ENCODE measurements at places on chromosomes 1 and 21.

DNA sequence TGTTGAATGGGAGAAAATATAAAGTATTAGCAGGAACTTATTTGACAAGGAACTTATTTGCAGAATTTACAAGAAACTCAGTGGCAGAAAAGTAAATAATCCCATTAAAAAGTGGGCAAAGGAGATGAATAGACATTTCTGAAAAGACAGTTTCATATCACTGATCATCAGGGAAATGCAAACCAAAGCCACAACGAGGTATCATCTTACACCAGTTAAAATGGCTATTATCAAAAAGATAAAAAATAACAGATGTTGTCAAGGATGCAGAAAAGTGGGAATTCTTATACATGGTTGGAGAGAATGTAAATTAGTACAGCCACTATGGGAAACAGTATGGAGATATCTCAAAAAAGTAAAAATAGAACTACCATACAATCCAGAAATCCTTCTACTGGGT is 61.0 kb downstream of the SYT14 start:
- no peak for DNase-seq

DNA sequence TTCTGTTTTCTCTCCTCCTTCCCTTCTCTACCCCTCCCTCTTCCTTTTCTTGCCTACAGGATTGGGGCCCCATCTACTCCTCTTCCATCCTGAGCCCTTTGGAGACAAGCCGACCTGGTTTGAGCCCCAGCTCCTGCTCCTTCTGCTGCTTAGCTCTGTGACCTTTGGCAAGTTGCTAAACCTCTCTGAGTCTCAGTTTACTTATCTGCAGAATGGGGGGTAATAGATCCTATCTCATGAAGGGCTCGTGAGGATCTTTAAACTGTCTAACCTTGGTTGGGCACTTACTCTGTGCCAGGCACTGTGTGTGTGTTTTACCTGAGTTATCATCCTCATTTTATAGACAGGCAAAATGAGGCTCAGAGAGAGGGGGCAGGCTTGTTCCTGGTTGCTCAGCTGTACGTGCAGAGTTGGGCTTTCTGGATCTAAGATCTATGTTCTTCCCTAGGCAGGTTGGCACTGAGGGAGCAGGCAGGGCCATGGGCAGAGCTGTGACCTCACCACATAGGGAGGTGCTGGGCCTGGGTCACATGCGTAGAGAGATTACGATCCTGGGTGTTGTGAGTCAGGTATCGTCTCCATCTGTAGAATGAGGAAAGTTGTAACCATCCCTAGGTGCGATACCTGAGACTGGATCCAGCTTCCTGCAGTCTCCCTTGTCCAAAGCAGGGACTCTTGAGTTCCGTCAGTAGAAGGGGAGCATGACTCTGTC is 58.5 kb downstream of the FOXO6 start:
- no peak for DNase-seq

- peak; percentile 94 for DNase-seq
These were observed 73.3 kb downstream of the MRPL37 start for GRCh38 chr1:54273092-54273794.

DNA sequence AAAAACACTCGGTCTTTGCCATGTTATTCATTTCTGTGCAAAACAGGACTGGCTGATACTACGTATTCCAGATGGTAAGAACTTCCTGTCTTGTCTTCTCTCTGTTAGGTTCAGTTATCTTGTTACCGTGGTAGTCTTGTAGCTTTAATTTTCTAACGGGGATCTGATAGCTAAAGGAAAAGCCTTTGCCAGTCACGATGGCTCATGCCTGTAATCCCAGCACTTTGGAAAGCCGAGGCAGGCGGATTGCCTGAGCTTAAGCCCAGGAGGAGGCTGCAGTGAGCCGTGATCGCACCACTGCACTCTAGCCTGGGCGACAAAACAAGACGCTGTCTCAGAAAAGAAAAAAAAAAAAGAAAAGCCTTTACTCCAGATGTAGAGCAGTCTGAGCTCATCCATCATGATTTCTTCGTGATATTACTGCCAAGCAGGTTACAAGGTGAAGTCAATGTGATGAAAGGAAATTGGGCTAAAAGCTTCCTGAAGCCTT is 11.1 kb upstream of the MSTO1 start:
- DNase-seq: peak; percentile 6

DNA sequence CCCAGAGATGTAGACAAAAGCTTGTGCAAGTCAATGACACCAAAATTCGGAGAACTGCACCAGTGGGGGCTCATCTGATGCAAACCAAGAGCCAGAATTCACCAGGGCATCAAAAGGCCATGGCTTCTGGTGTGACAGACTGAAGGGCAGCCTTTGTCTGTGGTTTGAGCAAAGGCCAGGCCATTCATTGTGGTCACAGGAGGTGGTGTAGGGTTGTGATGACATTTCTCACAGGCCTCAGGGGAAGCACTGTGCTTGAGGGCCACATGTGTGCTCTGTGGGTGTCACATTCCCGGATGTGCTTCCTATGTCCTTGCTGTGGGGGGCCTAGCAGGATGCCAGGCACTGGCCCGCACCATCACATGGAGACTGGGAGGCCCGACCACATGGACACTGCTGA is 22.5 kb upstream of the KCNE1 start:
- DNase-seq: no peak

DNA sequence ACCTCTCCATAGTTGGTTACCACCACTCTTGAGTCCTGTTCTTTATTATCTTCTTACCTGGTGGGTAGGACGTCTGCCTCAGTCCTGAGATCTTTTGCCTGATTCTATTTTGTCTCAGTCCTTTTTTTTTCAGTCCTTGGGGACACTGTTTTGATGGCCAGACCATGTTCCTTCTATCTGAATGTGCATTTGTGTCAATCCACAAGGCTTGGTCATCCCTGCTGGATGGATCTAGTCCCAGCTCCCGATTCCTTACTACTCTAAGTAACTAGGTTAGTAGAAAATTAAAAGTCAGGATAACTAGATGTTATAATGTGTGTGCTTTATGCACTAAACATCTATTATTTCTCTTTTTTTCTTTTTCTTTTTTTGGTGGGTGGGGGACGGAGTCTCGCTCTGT is 28.1 kb upstream of the AK4 start:
- DNase-seq: no peak

DNA sequence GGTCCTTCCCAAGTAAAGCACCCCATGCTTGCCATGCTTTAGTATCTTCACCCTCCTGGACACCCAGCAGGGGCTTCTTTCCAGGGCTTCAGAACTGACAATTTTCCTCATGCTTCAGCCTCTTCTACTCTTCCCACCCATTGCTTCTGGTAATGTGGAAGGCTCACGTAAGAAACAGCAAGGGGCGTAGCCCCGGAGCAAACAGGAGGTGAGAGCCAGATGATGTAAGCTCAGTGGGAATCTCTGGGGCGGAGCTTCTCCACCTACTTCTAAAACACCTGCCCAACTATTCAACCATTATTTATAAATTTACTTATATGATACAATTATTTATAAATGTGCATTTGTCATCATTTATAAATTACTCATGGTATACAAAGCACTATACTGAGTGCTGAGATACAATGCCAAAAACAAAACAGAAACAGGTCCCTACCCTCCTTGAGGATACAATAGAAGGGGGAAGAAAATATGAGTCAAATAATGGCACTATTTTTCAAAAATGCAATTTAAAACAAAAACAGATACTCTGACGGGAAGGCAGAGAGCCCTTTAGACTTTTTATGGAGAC is 140.1 kb upstream of the CAMK1G start:
- no peak for DNase-seq

- no peak for DNase-seq
These were observed 640.2 kb upstream of the CXADR start for GRCh38 chr21:16872616-16873015.

DNA sequence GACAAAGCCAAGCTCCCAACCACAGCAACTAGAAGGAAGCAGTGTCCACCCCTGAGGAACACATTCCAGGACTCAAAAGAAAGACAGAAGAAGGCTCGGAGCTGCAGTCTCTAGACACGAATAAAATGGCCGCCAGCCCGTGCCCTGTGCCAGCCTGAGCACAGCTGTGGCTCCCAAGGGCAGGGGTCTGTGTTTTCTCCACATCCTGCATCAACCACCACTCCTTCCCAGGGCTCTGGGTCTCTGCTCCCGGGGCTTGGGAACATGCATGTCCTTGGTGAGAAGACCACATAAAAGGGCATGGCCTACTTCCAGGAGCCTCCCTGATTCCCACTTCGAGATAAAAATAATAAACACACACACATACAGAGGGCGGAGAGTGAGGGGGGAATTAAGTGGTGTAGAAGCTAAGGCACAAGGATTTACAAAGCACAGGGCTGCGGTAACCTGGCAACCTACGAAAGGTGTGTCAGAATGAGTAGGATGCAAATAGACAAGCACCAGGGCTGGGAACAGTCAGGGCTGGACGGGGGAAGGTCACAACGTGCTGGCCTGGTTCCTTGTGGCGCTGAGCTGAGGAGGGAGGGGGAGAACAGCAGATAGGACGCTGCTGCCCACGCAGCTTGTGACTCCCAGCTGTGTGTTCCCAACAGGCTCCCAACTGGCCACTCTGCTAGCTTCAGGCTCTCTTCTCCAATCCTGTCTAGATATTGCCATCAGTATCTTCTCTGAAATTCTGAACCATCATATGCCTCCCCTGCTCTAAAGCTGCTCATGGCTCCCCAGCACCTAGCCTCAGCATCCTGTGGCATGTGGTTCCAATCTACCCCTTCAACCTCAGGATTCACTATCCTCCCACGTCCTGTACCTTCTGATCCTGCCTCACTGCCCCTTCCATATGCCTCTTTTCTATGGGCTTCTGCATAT is 72.5 kb downstream of the CD34 start:
- DNase-seq: no peak

- no peak for DNase-seq
These were observed 67.2 kb downstream of the NUF2 start for GRCh38 chr1:163388970-163389369.

DNA sequence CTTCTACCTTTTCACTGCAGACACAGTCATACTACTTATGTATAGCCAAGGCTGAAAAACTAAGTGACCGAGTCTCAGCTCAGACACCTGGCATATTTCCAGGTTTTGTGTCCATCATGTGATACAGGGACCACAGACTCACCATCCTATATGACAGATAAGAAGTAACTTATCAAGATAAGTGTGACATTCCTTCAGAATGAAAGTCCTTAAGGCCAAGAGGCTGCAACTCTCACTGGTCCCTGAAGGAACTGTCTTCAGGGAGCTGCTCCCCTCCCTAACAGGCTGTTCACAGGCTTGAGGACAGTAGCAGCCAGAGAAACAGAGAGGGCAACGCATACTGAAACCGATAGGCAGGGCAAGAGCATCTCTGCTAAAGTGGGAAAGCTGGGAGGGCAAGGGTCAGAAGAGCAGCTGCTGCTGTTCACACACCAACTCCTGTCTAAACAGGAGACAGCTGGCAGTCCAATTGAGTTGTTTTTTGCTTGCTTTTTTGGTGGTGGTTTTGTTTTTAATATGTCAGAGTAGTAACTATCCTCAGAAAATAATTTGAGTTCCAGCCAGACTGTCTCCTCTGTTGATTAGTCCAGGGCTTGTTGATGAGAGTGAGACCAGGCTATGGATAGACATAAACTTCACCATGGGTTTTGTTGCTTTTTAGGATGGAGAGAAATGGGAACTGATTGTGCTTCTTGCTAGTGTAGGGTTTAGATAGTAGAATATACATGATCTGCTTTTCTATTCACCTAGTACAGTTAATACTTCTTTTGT is 67.7 kb downstream of the MACF1 start:
- peak; percentile 60 for DNase-seq

DNA sequence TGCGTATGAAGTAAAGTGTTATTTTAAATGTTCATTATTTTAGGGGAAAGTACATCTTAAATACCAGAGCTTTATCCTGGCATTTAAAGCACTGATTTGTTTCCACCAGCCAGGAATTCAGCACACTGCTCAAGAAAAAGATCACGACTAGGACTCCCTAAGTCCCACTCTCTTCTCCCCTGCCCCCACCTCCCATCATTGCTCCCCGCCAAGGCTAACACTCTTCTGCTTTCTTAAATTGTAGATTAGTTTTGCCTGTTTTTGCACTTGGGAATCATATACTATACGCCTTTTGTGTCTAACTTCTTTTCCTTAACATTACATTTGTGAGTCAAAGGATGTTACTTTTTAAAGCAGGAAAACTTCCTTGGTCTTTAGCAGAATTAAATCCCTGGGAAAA is 37.5 kb upstream of the C1orf105 start:
- DNase-seq: no peak

- DNase-seq: no peak
These were observed 23.9 kb downstream of the PKP1 start for GRCh38 chr1:201307231-201307630.

- peak; percentile 78 for DNase-seq
These were observed 96.9 kb downstream of the PAPPA2 start for GRCh38 chr1:176559878-176560277.

- no peak for DNase-seq
These were observed 31.1 kb downstream of the PBX1 start for GRCh38 chr1:164589961-164590507.

- DNase-seq: no peak
These were observed 15.4 kb downstream of the CCDC17 start for GRCh38 chr1:45608175-45609156.

GRCh38 chr1:167563579-167564246 is 10.2 kb upstream of the CREG1 start:
- no peak for DNase-seq

DNA sequence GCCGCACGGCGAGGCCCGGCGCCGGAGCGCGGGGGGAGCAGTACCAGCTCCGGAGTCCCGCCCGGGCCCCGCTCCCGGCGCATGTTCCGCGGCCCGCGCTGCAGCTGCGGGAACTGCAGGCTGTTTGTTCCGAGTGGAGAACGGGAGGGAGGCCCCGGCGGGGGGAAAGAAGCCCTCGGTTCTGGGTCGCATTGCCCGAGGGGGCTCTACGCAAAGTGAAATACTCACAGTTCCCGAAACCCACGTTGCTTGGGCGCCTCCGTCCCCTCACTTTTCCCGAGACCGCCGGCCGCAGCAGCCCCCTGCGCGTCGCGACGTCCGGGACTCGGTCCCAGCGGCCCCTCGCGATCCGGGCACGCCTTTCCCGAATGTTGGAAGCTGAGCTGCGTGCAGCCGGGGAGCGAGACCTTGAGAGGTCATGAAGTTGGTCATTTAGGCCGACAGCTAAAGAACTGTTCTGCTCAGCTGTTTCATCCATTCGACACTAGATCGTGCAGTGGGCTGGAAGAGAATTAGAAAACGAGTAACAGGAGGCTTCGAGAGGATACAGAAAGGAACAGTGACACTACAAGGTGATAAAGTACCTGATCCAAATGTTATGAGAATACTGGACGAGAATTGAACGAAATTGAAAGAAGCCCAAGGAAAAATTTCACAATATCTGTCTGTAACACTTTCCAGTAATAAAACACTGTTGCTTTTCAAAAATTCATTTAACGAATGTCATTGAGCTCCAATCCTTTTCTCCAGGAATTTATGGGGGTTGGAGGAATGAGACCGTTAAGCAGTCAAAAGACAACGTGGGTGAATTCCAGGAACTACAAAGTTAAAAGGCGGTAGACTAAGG is 657 bp upstream of the LIN9 start:
- DNase-seq: no peak

DNA sequence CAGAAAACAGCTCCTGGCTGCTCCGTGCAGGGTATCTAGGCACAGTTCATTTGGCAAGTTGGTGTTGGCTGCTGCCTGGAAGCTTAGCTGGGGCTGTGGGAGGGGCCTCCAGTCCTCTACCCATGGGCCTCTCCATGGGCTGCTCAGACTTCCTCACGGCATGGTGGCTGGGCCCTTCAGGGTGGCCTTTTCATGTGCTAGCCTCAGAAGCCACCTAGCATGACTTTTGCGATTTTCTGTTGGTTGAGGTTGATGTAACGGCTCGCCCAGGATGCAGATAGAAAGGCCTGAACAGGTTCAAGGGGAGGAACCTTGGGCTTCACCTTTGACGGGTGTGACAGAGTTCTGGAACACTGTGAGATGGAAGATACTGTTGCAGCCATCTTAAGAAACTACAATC is 25.8 kb upstream of the LHX4 start:
- no peak for DNase-seq

Measured in NCI-H524 (cell line).